Hypothalamus (tissue), 51 donors: ENCODE measurements at places on chromosomes 16 and 17.

DNA sequence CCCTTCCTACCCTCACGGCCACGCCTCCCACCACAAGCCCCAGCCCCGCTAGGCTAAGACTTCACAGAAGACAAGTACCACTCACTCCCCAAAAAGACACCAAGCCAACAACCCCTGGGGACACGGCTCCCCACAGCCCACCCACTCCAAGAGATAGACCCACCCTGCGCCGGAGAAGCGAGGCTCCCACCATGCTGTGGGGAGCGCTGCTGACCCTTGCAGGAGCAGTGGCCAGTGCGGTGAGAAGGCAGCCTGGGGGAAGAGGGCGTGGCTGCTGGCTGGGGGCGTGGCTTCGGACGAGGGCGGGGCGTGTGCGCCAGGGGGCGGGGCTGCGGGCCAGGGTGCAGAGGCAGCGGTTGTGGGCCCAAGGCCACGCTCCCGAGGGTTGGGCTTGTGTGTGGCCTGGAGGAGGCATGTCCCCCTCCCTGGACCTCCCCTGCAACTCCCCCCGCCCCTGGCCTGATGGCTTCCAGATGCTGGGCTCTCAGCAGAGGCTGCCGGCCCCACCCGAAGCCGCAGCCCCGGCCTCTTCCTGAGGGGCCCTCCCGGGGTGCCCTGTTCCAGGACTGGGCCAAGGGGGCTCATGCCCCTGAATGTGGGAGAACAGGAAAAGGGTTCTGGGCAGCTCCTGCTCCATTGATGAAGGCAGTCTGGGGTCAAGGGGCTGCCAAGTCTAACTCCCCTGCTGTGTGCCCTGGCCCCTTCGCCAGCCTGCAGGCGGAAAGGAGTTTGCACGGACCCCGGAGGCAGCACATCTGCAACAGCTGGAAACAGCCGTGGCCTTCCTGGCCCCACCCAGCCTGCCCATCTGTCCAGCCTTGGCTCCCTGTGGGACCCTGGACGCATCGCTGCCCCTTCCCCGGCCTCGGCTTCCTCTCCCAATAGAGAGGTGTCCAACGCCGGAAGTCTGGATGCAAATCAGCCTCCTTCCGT is 9.1 kb downstream of the TFAP4 start:
- DNase-seq, result no peak

GRCh38 chr17:51572115-51572514 is 311.8 kb downstream of the UTP18 start:
- DNase-seq, result no peak

- no peak for DNase-seq
Measured at GRCh38 chr17:17849845-17850373, 13.1 kb upstream of the SREBF1 start.

GRCh38 chr17:37182786-37183465 is 192.9 kb upstream of the C17orf78 start:
- DNase-seq, result no peak

DNA sequence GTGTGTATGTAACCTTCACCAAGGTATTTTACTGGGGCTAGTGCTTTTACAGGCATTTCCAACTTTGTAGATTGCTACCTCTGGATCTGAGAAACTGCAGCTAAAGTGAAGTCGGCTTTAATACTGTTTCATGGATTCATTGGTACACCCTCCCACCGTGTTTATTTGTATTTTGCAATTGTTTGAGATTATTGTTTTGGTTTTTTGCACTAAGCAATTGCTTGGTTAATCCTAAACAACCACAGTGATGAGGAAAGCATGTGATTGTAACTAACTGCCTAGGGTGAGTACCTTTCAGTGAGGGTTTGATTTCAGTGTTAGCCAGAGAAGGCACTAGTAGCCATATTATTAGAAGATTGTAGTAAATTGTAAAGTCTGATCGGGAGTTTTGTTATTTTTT is 3.3 kb downstream of the LUC7L3 start:
- DNase-seq, result no peak

DNA sequence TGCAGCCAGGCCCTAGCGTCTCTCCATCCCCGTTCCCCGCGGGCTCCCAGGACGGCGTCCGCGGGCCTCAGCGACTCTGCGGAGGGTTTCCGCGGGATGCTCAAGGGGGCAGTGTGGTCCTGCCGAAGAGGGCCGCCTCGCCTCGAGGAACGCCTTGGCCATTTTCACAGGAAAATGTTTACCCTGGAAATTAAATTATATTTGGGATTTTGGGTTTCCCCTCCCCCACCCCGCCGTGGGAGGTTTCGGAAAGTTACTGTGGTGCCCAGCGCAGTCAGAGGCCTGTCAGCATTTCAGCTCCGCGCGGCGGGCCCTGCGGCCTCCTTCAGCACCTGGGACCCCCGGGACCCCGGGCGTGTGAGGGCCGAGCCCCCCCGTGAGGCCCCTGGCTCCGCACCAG is 94.5 kb downstream of the PCTP start:
- peak; percentile 24 for DNase-seq

- no peak for DNase-seq
Measured at GRCh38 chr17:31645351-31645750, 213.7 kb downstream of the COPRS start.

DNA sequence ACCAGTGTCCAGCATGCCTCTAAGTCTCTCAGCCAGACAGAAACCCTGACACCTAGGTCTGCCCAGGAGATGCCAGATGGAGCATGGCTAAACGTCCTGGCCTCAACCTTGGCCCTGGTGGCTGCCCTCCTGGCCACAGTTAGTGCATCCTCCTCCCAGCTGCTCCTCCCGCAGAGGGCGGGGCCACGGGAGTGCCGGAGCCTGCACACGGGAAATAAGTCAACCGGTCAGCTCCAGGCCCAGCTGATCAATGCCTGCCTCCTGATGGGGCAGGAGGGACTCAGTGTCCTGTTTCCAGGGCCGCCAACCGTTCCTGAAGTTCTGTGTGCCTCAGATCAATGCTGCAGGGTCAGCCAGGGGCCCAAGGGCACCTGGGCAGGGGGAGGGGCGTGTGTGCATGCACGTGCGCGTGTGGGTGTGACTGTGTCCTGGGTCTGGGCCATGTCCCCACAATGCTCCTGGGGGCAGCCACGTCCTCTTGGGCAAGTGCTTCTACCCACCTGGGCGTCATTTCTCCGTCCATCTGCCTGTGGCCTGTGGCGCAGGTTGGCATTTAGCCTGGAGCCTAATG is 4.6 kb upstream of the KCNJ12 start:
- no peak for DNase-seq

DNA sequence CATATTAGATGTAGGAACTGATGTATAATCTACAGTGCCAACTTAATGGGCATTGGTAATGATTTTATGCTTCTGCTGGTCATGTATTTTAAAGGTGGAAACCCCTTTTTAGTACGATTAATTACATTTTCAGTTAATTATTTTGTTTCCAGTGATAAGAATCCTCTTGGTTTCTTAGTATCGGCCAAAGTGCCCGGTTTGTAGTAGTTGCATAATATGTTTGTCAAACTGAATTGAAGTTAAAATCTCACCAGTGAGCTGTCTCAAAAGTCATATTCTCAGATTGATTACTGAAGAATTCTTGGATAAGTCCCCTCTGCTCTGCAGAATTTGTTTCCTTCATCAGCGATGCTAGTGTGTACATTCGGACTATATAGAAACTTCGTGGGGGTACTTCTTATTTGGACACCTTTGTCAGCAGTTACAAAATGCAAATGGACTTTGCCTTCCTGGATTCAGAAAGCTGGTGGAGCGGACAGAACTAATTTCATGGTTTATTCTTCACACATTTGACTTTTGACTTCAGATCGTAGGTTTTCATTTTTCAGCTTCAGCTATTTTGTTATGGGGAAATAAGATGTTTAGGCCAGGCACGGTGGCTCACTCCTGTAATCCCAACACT is 28.2 kb downstream of the SLC47A1 start:
- DNase-seq, result no peak

GRCh38 chr16:3030222-3031212 is 6.2 kb downstream of the BICDL2 start:
- DNase-seq, result no peak

- no peak for DNase-seq
Measured at GRCh38 chr16:59758848-59759247, 1024.7 kb upstream of the GOT2 start.

GRCh38 chr17:11406716-11407115 is 165.7 kb downstream of the SHISA6 start:
- no peak for DNase-seq

GRCh38 chr17:80724775-80725266 is 180.2 kb downstream of the RPTOR start:
- no peak for DNase-seq

GRCh38 chr16:19691161-19691711 is 26.8 kb downstream of the KNOP1 start:
- peak; percentile 34 for DNase-seq
